OCI-LY7 (cell line): ENCODE measurements at places on chromosomes 1 and 21. TPM values are rescaled to one million over a fixed set of nuclear protein-coding genes. Genes with fewer than 3 reads are reported as not detected.

DNA sequence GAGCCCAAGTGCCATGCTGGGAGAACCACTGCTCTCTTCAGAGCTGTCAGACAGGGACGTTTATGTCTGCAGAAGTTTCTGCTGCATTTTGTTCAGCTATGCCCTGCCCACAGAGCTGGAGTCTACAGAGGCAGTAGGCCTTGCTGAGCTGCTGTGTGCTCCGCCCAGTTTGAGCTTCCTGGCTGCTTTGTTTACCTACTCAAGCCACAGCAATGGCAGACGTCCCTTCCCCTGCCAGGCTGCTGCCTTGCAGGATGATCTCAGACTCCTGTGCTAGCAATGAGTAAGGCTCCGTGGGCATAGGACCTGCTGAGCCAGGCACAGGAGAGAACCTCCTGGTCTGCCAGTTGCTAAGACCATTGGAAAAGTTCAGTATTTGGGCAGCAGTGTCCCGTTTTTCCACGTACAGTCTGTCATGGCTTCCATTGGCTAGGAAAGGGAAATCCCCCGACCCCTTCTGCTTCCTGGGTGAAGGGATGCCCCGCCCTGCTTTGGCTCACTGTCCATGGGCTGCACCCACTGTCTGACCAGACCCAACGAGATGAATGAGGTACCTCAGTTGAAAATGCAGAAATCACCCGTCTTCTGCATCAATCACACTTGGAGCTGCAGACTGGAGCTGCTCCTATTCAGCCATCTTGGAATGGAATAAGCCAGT lies 31.9 kb downstream of the CYP4B1 start:
- no peak for DNase-seq

Gene TTC39A
- not detected in 2 replicates for total RNA-seq

- DNase-seq, result no peak
Observed at GRCh38 chr1:230175163-230175747, 108.2 kb downstream of the GALNT2 start.

Gene GSTM3
- total RNA-seq, result not detected in 2 replicates

- DNase-seq, result no peak
Observed at GRCh38 chr1:107263291-107263915, 122.6 kb downstream of the NTNG1 start.

GRCh38 chr1:162388615-162389014 lies 7.1 kb downstream of the C1orf226 start:
- DNase-seq, result no peak

Gene ITPKB
- total RNA-seq, result 33.3 and 33.4 TPM in 2 replicates

GRCh38 chr1:212232090-212232489 lies 53.1 kb upstream of the PPP2R5A start:
- no peak for DNase-seq

DNA sequence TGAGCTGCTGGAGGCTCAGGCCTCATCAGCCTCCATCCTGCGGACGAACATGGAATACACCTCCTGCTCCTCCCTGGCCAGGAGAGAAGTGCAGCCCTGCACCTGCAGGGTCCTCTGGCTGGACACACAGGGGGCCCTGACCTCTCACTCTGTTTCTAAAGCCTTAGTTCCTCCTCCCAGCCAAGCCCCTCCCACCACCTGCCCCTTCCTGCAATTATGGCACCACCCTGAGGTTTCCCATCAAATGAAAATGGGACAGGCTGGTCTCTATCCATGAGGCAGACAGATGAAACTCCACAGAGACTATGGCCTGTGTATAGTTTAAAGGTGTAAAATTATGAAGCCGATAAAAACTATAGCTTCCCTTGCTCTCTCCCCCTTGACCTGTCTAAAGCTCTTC lies 42.6 kb downstream of the CACNA1S start:
- no peak for DNase-seq

DNA sequence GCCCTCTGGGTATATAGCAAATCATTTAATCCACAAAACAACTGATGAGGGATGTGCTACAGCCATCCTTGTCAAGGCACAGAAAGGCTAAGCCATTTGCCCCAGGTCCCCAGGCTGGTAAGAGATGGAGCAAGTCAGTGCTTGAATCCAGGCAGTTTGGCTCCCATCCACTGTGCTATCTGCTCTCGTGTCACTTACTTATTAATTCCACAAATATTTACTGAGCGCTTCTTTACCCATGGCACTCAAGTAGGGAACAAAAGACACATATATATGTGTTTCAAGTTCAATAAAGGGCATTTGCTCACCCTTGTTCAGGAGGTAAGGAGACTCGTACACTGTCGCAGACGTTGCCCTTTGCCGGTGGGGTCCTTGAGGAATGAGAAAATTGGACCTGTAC lies 38.6 kb upstream of the MPZL1 start:
- DNase-seq, result no peak

DNA sequence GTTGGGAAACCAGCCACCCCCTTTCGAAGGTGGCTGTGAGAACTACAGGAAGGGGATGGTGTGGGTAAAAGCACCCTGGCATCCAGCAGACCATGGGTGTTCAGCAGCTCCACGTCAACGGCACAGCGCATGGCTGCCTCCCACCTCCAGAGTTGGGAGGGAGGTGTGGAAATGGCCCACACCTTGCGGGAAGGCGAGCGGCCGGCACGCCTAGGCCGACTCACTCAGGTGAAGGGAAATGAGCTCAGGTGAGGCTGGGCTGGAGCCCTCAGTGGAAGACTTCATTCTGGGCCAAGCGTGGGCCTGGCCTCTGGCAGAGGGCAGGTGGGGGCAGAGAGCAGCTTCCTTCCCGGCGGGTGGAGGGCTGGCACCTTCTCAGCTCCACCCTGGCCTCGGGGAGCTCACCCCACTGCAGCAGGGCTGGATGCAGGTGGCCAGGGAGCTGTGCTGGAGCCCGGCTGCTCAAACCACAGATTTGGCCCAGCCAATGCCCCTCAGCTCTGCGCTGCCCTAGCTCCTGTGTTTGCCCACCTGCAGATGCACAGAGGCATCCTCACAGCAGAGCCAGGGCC lies 24.8 kb upstream of the ALDH4A1 start:
- DNase-seq, result peak; percentile 5

Gene FAM110D
- 0.11 TPM in 1 of 2 replicates, not detected in the other for total RNA-seq

DNA sequence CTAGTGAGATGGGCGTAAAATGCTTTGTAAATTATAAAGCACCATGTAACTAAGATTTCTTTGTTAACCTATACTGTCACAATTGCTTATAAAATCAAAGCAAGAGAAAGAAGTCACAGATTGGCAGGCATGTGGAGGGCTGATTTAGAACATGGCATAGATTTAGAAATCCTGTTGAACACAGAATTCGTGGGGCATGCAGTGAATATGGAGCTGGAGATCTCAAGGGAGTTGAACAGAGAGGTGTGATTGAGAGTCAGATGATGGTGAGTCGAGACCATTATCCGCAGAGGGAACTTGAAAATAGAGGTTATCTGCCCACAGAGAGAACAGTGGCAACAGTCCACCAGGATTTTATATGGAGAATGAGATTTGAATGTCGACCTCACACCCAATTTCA lies 27.6 kb downstream of the PBX1 start:
- no peak for DNase-seq

Gene SYPL2
- total RNA-seq, result not detected in 2 replicates

- peak; percentile 49 for DNase-seq
Observed at GRCh38 chr1:15027515-15027986, 126.0 kb upstream of the TMEM51 start.

Gene IL10RB
- 48.3 and 54.5 TPM in 2 replicates for total RNA-seq
